Caco-2 (cell line): ENCODE measurements at places on chromosomes 2 and 18.

GRCh38 chr2:172736424-172737174 lies 954 bp downstream of the RAPGEF4 start:
- no peak for DNase-seq

DNA sequence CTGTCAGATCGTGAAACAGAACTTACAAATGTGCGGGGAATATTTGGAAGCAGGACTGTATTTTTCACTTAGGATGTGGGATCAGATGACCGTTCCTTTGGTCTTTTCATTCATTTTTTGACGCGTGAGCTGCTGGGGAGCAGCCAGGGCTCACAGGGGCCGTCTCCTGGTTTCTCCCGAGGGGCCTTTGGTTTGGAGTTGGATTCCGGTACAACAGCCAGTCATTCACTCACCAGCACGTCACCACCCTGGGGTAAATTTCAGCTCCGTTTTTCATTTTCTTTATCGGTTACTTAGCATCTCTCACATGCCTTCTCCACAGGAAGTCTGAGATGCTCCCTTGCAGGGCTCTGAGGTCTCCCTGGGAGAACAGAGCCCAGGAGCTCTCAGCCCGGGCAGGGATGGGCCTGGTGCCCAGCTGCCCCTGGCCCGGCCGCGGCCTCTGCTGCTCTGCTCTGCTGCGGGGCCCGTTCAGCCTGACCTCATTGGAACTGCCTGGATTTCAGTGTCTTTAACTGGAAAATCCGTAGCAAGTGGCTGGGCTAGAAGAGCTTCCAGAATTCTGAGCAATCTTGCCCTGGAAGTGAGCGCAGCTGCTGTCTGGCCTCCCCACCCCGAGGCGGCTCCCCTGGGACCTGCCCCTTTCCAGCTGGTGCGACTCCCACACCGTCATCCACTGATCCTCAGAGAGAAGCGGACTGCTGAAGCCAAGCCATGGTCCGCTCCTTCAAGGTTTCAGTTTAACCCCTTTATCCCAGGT lies 335.6 kb downstream of the EIPR1 start:
- no peak for DNase-seq

DNA sequence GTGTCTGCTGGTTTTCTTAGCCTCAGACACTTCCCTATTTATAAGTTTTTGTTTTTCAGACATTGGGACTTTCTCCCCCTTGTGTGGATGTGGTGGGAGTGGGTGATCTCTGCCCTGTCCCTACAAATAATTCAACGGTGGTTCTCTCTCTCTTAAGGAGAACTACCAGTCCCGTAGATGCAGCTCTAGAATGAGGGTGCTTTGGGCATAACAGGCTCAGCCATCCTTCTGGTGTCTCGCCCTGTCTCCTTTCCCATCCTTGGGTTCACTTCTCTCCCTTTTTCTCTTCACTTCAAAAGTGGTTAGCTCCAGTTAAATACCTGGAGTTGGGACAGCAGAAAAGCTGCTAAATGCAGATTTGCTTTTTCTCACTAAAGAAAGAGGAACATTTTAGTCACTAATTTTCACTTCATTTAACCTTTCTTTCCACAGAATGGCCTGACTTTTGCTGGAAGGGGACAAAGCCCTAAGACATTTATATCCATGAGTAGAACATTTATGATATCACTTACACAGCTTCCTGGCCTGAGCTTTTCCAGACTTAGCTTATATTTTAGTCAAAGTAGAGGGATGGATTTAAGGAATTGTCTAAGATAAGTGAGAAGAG lies 121.2 kb upstream of the CXCR4 start:
- DNase-seq = no peak

GRCh38 chr2:26561918-26562810 lies 79.0 kb downstream of the CIB4 start:
- peak; percentile 58 for DNase-seq

- no peak for DNase-seq
These were observed 442.2 kb upstream of the ID2 start for GRCh38 chr2:8239531-8240088.

GRCh38 chr2:233385489-233386044 lies 31.3 kb downstream of the DGKD start:
- DNase-seq = no peak
